Ovary (tissue), 10 donors: ENCODE measurements at places on chromosomes 2 and 18. TPM values are rescaled to one million over a fixed set of nuclear protein-coding genes. Genes with fewer than 3 reads are reported as not detected.

Gene CASP10
- 7.8 TPM for polyA plus RNA-seq

Gene CELF4
- polyA plus RNA-seq = 0.20 TPM

Gene ITGB6
- not detected for polyA plus RNA-seq

Gene RTKN
- 8.6 TPM for polyA plus RNA-seq

Gene ZNF512
- polyA plus RNA-seq = 28.8 TPM

Gene CMPK2
- 11.5 TPM for polyA plus RNA-seq

Gene MARCO
- polyA plus RNA-seq = 1.8 TPM

Gene MZT2B
- polyA plus RNA-seq = 5.4 TPM

Gene SERPINB7
- 0.08 TPM for polyA plus RNA-seq
